ENCODE measurements at places on chromosomes 5 and 9.

GRCh38 chr5:175652741-175653663, 4.9 kb upstream of the HRH2 start:
- H3K4me1 ChIP-seq: peaks cover 4% of the 10 kb centered on the region
- no peak overlapping the region for H3K27ac ChIP-seq

- no peak overlapping the region for H3K27ac ChIP-seq
- no peaks in the 10 kb centered on the region for H3K27me3 ChIP-seq
Measured at GRCh38 chr5:149559706-149560105, 8.5 kb upstream of the CSNK1A1 start.

GRCh38 chr5:95883185-95884016, 60.9 kb upstream of the GLRX start:
- H3K27me3 ChIP-seq: no peaks in the 10 kb centered on the region
- no peak overlapping the region for H3K4me3 ChIP-seq
- H3K4me1 ChIP-seq: peaks cover 57% of the 10 kb centered on the region
- no peak for DNase-seq
- H3K36me3 ChIP-seq: peaks cover 23% of the 10 kb centered on the region
- peak overlapping the region; percentile 23 for H3K27ac ChIP-seq

DNA sequence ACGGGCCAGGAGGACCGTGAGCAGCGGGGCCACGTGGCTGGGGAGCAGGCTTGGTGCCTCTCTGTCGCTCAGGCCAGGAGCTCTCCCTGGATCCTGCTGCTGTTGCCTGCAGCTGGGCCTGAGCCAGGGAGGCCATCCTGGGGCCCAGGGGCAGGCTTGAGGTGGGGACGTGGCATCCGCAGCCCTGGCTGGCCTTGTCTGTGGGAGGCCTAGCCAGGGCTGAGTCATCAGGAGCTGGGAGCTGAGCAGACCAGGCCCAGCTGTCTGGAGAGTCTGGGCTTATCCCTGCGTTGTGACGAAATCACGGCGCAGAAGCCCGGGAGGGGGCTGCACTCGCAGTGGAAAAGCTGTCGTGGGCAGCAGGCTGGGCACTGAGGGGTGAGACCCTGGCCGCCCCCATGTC, 138.8 kb upstream of the COL5A1 start:
- no peaks in the 10 kb centered on the region for H3K36me3 ChIP-seq
- no peak overlapping the region for H3K27ac ChIP-seq
- DNase-seq: no peak
- H3K27me3 ChIP-seq: no peaks in the 10 kb centered on the region
- H3K4me1 ChIP-seq: no peaks in the 10 kb centered on the region
- no peak overlapping the region for H3K4me3 ChIP-seq

- H3K27me3 ChIP-seq: no peaks in the 10 kb centered on the region
- H3K4me1 ChIP-seq: no peaks in the 10 kb centered on the region
- no peak overlapping the region for H3K27ac ChIP-seq
- DNase-seq: no peak
- no peak overlapping the region for H3K4me3 ChIP-seq
- H3K36me3 ChIP-seq: peaks cover 2% of the 10 kb centered on the region
Measured at GRCh38 chr5:128304088-128304487, 220.5 kb downstream of the SLC12A2 start.

- H3K27ac ChIP-seq: no peak overlapping the region
- no peak overlapping the region for H3K4me3 ChIP-seq
- no peaks in the 10 kb centered on the region for H3K36me3 ChIP-seq
Measured at GRCh38 chr5:159231167-159231566, 21.8 kb upstream of the RNF145 start.

GRCh38 chr5:75496026-75496425, 15.4 kb downstream of the CERT1 start:
- no peak overlapping the region for H3K27ac ChIP-seq
- no peaks in the 10 kb centered on the region for H3K27me3 ChIP-seq
- DNase-seq: no peak
- no peak overlapping the region for H3K4me3 ChIP-seq
